ENCODE measurements at places on chromosomes 5 and 9. TPM values are rescaled to one million over a fixed set of nuclear protein-coding genes. Genes with fewer than 3 reads are reported as not detected.

DNA sequence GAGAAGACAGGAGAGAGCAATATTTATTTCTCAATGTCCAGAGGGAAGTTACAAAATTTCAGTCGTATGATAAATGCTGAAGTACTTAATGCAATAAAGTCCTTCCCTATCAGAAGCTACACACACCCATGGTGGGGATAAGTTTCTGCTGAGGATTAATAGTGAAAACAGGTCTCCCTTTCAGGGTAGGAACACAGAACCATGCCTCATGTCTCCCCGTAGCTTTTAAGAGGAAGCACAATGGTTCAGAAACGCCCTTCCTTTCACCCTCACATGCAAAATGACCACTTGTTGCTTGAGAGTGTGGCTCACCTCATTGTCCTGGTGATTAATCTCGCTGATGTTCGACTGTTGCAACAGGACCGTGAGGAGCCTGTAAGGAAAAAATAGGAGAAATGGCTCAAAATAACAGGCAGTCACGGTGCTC is 73.6 kb downstream of the ANKRD55 start:
- no peak for DNase-seq

DNA sequence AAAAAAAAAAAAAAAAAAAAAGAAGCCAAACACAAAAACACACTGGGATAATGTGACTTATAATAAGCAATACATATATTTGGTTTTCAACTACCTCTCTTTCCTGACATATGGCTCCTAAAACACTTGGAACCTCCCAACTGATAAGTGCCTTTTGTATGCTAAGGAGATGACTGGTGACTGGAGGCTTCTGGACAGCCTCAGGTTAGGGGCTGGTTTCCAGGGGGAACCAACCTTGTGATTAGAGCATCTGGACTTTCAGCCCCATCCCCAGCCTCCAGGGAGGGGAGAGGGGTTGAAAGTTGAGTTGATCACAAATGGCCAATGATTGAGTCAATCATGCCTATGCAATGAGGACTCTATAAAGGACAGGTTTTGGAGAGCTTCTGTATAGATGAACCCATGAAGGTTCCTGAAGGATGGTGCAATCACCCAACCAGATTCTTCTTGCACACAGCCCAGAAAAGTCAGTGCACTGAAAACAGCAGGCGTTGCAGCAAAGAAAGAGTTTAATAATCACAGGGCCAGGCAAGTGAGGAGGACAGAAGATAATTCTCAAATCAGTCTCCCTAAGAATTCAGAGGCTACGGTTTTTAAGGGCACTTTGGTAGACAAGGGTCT is 276.7 kb downstream of the AUH start:
- DNase-seq = no peak

Gene DMRTA1
- total RNA-seq = 0.35 TPM

DNA sequence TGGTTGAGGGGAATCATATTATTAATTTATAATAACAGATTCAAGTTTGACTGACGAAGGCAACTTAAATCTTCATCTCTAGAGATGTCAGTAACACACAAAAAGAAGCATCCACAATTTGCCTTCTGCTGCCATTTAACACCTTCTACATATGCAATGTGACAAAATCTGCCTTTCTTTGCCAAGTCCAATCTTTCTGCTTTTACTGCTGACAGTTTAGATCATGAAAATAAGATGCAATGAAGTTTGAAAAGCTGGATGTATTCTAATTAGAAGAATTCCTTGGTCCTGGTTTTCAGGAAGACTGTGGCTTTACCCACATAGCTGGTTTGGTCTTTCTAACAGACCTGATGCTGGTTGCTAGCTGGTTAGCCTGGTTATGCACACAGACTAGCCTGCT is 178.9 kb downstream of the ACER2 start:
- DNase-seq = no peak

DNA sequence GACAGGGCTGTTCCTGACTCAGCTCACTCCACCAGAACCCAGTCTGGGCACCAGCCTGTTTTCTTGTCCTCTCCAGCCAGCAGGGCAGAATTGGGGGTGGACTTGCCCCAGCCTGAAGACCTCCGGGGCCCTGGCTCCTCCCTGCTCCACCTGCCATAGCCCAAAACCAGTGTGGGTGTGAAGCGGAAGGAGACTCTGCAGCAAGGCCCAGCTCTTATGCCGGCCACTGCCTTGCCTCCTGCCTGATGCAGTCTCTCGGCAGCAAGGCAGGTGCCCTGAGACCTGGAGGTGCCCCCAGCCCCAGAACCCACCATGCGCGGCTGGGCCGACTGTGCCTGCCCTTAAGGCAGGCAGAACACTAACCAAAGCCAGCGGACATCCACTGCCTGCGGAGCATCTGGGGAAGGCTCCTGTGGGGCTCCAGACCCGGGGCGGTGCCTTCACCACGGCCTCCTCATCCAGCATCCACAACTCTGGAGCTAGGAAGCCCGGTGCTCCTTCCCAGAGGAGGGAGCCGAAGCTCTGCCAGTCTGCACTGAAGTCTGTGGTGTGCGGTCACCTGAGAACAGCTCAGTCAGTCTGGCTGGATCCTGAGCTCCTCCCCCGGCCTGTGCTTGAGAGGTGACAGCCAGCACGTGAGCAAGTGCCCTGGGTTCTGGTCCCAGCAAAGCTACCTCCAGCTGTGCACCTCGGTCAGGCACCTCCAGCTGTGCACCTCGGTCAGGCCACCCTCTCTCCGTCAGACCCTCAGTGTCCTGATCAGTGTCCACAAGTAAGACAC is 116.7 kb downstream of the ADAMTS2 start:
- peak; percentile 85 for DNase-seq

Gene SOHLH1
- not detected for total RNA-seq

Gene FOXI1
- total RNA-seq = not detected

Gene FAM193B
- total RNA-seq = 63.1 TPM

- no peak for DNase-seq
Observed at GRCh38 chr5:175387144-175387543, 56.8 kb downstream of the DRD1 start.

Gene DDX4
- not detected for total RNA-seq

DNA sequence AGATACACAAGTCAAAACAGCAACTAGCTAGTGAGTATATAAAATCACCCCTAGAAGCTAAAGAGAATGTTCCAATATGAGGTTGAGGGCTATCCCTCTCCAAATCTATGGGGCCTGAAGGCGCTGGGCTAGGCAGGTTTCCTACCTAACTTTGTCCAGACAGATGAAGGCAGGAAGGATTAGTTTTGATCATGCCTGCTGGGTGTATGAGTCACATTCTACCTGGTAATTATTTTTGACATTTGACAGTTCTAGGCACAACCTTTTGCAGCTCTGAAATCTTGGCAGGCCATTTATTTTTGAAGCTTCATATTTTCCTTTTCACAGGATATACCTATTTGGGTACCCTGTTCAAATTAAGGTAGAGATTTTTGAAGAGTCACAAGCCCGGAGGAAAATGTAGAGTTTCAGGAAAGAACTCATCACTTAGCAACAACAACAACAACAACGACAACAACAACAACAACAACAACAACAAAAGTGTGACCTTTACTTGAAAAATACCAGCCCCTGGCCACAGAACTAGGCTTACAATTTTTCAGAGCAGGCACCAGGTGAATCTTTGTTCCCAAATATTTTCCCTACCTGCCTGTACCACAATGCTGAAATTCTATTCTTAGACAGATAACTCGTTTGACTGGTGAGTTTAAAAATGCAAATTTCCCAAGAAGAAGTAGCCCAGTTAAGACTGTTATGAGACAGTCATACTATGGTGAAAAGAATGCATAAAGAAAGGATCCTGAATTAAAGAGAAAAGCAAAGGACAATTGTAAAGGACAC is 175.5 kb upstream of the TUT7 start:
- DNase-seq = no peak

DNA sequence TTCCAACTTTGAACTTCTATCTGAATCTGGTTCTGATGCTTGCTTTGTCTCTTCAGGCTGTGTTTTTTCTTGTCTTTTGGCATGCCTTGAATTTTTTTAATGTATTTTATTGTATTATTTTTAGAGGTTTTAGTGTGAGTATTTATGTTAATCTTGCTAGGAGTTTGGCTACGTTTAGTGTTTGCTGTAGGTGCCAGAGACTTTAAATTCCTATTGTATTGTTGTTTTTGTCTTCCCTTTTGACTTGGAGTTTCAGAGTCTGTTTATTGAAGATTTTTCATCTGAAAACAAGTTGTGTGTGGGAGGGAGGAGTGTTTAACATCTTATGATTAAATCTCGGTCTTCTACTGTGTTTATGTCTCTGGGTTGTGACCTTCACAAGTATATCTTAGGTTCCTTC is 956.8 kb downstream of the TLE1 start:
- DNase-seq = no peak

- no peak for DNase-seq
Observed at GRCh38 chr9:89523948-89524347, 26.0 kb upstream of the SEMA4D start.

GRCh38 chr5:67875601-67876000 is 340.0 kb upstream of the PIK3R1 start:
- no peak for DNase-seq

Gene ANXA6
- 631 TPM for total RNA-seq

Gene TRIM36
- 1.3 TPM for total RNA-seq

DNA sequence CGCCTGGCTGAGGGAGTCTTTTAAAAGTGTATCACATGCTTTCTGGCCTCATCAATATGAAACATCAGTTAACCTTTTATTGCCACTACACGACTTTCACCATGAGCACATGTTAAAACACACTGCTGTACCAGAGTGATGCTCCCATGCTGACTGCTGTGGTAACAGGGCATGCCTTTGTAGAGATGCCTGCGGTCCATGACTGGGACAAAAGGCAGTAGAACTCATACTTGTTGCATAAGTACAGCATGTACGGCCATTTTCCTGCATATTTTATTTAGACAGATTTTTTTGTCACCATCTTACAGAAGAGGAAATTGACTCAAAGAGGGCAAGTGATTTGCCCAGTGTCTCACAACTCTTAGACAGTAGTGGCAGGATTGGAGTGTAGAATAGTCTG is 105.7 kb upstream of the ADAMTSL1 start:
- DNase-seq = no peak

GRCh38 chr5:163586531-163586956 is 81.1 kb downstream of the MAT2B start:
- no peak for DNase-seq

DNA sequence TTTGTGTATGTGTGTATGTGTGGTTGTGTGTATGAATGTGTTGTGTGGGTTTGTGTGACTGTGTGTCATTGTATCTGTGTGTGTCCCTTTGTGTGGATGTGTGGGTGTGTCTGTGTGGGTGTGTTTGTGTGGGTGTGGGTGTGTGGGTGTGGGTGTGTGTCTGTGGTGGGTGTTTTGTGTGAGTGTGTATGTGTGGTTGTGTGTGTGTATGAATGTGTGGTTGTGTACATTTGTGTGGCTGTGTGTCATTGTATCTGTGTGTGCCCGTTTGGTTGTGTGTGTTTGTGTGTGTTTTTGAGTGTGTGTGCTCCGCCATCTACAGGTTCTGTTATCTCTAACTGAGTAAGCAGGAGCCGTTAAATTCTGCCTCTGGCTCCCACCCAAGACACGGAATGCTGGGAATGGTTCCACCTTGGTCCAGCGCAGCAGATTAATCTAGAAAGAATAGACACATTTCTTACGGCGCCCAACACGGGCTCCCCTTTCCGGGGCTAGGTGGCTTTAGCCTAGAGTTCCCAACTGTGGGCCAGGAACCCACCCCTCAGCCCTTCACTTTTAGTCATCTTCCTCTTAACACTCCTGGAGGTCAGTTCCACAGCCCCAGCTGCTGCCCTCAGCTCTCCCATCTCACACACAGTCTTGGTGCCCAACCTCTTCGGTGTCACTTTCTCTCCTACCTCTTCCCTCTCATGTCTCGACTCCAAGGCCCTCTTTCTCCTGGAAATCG is 197.1 kb downstream of the TTLL11 start:
- no peak for DNase-seq

GRCh38 chr9:25994605-25995004 is 316.4 kb upstream of the TUSC1 start:
- DNase-seq = no peak

GRCh38 chr5:7261900-7262299 is 134.0 kb upstream of the ADCY2 start:
- DNase-seq = no peak

DNA sequence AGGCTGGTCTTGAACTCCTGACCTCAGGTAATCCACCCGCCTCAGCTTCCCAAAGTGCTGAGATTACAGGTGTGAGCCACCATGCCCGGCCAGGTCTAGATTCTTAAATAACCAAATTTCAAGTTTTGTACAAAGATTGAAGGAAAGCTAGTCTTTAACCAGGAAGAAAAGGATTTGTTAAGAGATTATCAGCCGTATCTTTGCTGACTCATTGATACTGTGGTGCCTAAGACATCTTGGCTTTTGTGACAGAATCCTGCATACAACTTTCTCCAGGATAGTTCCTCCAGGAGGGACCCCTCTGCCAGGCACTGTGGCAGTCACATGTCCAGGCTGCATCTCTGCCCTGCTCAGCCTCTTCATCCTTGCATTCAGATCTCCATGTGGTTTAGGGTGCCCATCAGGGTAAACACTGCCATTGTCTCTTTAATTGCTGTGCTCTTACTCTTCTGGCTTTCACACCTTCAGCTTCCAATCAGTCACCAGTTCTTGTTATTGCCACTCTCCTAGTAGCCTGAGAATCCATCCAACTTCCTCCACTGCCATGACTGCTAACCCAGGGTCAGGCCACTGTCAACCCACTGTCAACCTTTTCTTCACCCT is 10.0 kb downstream of the MAP3K1 start:
- DNase-seq = no peak

DNA sequence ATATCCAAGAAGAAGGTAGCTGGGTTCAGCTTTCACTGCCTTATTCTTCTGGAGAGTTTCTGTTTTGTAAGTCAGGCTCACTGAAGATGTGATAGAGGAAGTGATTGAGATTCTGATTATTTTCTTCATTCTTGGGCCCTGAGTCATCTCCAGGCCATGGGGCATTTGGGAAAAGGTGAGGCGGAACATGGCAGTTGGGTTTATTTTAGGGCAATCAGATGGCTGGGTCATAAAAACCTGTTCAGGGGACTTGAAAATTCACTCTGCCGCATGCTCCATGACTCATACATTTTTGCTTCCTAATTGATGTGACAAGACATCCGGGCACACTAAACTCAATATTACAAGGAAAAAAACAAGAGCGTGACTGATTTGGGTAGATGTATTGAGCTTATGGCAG is 265.7 kb upstream of the KLF4 start:
- no peak for DNase-seq

Measured in mesenteric fat pad (tissue), 1 donor.